ENCODE measurements at places on chromosomes 6 and 20. TPM values are rescaled to one million over a fixed set of nuclear protein-coding genes. Genes with fewer than 3 reads are reported as not detected.
A peak's percentile ranks its signal among the peaks of the same experiment; 100 is the strongest.

DNA sequence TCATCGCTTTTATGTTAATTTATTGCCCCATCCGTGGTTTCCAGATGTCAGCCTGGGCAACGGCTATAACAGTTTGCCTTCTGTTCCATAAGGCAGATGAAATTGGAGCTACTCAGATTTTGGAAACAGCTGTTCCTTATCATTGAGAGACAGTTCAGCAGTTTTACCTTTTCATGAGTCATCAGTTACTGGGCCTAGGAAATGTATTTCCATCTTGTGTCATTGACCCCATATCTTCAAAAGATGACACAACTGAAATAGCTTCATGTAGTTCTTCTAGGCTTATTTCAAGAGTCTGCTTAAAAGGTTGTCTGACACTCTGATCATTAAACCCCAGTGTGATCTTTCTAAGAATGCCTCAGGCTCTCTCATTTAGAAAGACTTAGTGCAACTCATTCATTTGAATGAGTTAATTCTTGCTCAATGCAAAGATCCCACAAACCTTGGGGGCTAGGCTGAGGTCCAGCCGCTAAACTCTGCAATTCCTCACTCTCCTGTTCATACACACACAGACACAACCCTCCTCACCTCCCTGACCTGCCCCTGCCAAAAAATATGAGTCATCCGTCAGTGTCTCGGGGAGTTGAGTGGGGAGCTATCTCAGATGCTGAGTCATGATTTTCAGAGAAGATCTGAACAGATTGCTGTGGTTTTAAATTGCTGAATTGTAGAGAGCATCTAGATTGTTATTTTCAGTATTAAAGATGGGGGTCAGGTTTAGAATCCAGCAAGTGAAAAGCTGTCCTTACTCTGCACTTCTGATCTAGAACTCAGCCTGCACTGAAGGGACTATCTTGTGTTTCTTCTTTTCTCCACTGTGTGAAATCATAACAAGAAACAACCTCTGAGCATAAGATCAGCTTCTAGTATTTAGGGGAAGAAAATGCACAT lies 61.8 kb downstream of the RPP40 start:
- peak; percentile 81 for DNase-seq

GRCh38 chr20:41335591-41335990 lies 5.0 kb upstream of the LPIN3 start:
- no peak for DNase-seq

DNA sequence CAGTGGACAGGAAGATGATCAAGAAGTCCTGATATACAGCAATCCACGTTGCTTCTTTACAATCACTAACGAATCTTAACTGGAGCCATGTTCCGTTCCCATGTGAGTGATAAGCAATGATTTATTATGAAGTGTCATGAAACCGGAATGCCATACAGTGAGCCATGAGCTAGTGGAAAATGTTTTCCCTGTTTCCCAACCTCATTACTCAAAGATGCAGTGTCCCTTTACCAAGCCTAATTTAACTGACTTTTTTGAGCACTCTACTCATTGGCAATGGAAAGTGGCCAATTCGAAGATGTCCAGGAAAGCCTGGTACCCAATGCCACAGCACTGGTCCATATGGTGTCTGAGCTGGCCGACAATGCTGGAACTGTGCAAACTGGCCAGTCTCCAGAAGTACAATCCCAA lies 148.3 kb downstream of the ZNF217 start:
- no peak for DNase-seq

Gene GRIK2
- polyA plus RNA-seq: 0.55 TPM

Gene ARMH2
- polyA plus RNA-seq: not detected

DNA sequence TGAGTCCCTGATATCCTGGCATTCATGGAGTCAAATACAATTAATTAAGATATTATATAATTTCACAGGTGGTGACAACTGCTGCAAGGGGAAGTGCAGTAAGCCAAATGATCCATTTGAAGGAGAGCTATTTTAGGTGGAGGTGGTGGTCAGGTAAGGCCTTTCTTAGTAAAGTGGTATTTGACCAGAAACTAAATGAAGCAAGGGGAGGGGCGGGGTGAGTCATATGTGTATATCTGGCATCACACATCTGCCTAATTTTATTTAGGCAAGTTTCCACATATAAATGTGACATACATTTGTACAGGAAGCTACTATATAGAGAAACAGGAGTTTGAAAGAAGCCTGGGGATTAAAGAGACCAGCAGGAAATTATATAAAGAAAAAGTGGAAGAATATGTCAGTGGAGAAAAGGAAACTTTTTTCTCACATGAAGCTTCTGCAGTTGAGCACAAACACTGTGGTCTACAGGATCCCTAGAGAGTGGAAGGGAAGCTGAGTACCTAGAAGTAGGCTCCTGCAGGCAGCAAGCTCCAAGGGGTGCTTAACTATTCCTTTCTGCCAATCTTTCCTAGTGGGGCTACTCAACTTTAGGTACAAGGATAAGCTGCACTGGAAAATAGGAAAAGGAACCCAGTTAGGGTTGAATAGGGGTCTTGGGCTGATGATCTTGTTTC lies 99.6 kb downstream of the OGFRL1 start:
- DNase-seq: no peak

DNA sequence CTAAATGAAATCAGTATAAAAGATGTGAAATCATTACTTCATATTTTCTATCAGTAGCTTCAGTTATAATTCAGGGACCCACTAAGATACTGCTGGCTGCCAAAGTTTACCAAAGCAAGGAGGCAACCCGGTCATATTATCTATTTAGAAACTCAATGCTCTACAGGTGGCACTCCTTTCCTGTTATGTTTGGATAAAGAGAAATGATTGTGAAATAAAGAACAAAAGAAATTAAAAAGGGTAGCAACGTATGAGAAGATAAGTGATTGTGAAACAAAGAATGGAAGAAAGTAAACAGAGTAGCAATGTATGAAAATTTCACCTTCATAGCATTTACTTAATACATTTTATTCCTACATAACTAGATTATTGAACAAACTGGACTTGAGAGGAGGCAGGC lies 45.2 kb downstream of the RSPH3 start:
- no peak for DNase-seq

DNA sequence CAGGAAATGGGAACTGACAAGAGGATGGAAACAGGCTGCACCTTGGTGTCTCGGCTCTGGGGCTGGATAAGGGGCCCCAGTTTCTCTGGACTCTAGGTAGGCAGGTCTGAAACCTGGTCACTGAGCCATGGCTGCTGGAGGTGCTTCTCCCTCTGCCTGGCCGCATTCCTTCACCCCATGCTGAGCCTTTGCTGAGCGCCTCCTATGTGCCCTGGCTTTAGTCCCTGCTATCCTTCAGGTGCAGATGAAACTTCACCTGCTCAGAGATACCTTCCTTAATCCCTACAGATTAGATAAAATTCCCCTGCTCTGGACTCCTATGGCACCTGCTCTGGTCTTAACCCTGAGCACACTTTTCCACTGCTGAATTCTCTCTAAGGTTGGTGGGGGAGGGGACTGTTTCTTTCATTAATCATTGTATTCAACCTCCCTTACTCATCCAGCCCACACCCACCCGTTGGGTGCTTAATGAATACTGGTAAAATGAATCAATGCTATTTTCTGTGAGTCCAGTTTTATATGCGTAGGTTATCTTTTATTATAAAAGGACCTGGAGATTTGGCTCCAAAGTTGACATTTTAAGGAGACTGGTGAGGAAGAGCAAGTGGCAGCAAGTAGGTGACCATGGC lies 19.3 kb downstream of the MYLK4 start:
- DNase-seq: no peak

GRCh38 chr20:43187476-43188233 lies 2.1 kb downstream of the PTPRT start:
- DNase-seq: peak; percentile 63

- DNase-seq: no peak
These were observed 223.1 kb downstream of the GMPR start for GRCh38 chr6:16461491-16461890.

- no peak for DNase-seq
These were observed 31.6 kb upstream of the PNRC1 start for GRCh38 chr6:89048985-89049384.

Gene KHDC1
- 4.5 TPM for polyA plus RNA-seq

- DNase-seq: no peak
These were observed 80.3 kb downstream of the HTR1B start for GRCh38 chr6:77383026-77383425.

DNA sequence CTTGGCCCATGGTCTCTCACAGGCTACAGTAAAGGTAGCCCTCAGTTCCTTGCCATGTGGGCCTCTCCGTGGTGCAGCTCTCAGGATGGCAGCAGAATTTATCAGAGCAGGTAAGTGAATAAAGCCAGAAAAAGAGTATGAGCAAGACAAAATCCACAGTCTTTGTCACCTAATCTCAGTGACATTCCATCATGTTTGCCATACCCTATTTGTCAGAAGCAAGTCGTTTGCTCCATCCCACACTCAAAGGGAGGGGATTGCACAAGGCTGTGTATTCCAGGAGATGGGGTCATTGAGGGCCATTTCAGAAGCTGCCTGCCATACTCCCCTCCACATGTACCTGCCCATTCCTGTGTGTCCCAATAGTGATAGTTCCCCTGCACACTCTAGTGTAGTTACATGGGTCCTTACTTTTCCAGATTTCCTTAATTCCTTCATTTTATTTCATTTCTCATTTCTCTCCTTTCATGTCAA lies 24.2 kb downstream of the ISM1 start:
- no peak for DNase-seq

GRCh38 chr6:112343977-112344376 lies 3.2 kb upstream of the RFPL4B start:
- DNase-seq: no peak

DNA sequence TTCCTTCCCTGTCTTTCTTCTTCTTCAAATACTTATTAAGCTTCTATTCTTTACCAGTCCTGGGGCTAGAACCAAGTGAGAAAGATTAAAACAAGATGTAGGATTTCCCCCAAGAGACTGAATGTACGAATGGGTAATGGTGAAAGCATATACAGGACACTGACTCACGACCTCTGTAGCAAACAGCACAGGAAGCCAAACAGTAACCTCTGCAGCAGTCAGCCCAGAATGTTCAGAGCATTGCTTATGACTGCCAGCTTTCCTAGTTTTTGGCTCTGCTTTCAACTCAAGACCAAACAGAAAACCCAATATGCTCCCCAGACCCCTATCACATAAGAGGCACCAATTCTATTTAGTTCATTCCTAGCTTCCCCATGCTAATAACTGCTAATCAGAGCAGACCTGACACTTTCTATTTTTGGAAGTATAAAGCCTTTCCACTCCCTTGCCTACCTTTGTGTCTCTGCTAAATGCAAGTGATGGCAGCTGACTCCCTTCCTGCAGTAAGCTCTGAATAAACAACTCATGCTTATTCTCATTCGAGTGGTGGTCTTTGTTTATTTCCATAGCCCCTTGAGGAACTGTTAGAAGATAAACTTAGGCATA lies 690.6 kb downstream of the EPM2A start:
- DNase-seq: no peak

DNA sequence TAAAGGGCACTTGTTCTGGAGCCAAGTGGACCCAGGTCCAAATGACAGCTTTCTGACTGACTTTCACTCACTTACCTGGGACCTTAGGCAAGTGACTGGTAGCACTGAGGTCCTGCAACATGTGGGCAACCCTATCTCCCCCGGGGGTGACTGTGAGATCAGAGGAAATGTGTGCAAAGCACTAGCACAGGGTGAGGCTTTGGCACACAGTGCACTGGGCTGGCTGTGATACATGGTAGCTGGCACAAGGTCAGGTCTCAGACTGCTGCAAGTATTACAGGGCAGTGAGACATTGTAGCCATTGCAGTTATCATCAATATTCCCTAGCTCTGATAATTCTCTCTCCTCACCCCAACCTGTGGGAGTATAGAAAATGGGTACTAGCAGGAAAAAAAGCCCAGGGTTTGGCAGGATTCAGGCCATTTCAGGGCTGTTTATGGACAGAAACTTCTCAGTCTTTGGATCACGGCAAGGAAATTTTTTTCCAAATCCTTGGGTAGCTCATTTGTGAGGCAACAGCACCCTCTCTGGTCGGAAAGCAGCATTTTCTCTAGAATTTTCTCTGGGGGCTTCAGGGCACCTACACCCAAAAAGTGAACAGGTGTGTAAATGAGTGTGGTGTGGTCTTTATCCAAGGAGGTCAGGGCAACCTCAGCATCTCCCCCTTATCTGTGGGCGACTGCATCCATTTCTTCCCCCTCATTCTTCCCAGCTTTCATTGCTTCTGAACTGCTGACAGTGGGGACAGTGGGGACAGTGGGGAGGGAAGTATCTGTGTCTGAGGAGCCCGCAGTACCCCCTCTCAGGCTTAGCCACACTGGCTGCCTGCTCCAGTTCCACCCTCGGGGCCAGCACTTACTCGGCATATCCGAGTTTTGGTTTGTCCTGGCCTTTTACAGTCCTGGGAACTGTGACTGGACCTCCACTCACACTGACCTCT lies 148.7 kb upstream of the PHACTR3 start:
- peak; percentile 33 for DNase-seq

DNA sequence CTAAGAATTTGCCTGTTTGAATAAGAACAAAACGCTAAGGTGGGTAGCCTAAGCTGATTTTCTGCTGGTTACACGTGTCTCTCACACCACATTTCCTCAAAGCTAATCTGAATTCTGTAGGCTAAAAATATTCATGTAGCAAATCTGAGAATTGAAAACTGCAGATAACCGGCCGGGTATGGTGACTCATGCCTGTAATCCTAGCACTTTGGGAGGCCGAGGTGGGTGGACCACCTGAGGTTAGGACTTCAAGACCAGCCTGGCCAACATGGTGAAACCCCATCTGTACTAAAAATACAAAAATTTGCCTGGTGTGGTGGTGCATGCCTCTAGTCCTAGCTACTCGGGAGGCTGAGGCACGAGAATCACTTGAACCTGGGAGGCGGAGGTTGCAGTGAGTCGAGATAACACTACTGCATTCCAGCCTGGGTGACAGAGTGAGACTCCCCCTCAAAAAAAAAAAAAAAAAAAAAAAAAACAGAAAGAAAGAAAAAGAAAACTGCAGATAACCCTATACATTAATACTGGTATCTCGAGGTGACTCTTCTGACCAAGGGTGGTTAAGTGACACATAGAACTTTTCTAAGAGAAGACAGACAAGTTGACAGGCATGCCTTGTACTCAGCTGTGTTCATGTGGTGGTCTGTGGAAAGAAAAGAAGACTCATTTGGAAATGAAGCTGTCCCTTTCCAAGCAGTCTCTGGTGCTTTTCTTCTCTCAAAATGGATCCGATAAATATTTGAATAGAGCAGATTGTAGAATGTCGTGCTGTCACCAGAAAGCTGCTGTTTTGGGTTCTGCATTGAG lies 24.7 kb upstream of the ASXL1 start:
- DNase-seq: no peak

Gene IMPG1
- polyA plus RNA-seq: not detected
